ENCODE measurements at places on chromosomes 12 and 14. TPM values are rescaled to one million over a fixed set of nuclear protein-coding genes. Genes with fewer than 3 reads are reported as not detected.

Gene CLEC1A
- 37.5 TPM for total RNA-seq

Gene PZP
- not detected for total RNA-seq

Gene TSHR
- total RNA-seq: 0.22 TPM

Gene AHNAK2
- total RNA-seq: 363 TPM

Gene FGD4
- 89.9 TPM for total RNA-seq

Gene ZNF605
- total RNA-seq: 11.3 TPM

Gene RAD9B
- 0.11 TPM for total RNA-seq

Gene SIX4
- 2.7 TPM for total RNA-seq

Gene KRT2
- not detected for total RNA-seq

Gene C14orf132
- total RNA-seq: 0.11 TPM

Gene ADAMTS20
- not detected for total RNA-seq

Gene INHBE
- not detected for total RNA-seq

Gene NPAS3
- 1.6 TPM for total RNA-seq

Gene CCDC63
- 0.11 TPM for total RNA-seq

Gene GCH1
- under 0.01 TPM for total RNA-seq

Gene KRT82
- total RNA-seq: not detected

Gene TAS2R7
- not detected for total RNA-seq

Gene IRAK4
- total RNA-seq: 23.9 TPM

Gene COX8C
- 0.39 TPM for total RNA-seq

Gene SLC6A13
- total RNA-seq: not detected

Gene GAS2L3
- 2.7 TPM for total RNA-seq

Gene LGR5
- total RNA-seq: 7.5 TPM

Gene KRR1
- 27.4 TPM for total RNA-seq

Gene CHGA
- total RNA-seq: not detected

Gene LPAR5
- 5.1 TPM for total RNA-seq

Gene KCNMB4
- 9.7 TPM for total RNA-seq

Gene ARHGDIB
- 223 TPM for total RNA-seq

Gene A2M
- total RNA-seq: not detected

Gene OSGEP
- total RNA-seq: 27.9 TPM

Gene KRT77
- total RNA-seq: not detected

Gene SCN8A
- 0.39 TPM for total RNA-seq

Gene AP5M1
- total RNA-seq: 19.2 TPM

Gene GALNT9
- total RNA-seq: not detected

Gene SERPINA5
- total RNA-seq: not detected

Gene FAM90A1
- total RNA-seq: 0.11 TPM

Gene MAPKAPK5
- 34.2 TPM for total RNA-seq

Gene BCAT1
- total RNA-seq: 150 TPM

Gene MYBPC1
- not detected for total RNA-seq

Gene C12orf50
- not detected for total RNA-seq

Gene KLRF1
- not detected for total RNA-seq

Gene RFX4
- total RNA-seq: not detected

Gene CTSG
- not detected for total RNA-seq

Gene TAS2R42
- not detected for total RNA-seq

Gene KRT83
- total RNA-seq: not detected

Gene GLIPR1L1
- total RNA-seq: 0.79 TPM

Gene RPS6KL1
- total RNA-seq: 2.1 TPM

Gene LIN52
- 5.9 TPM for total RNA-seq

Gene PIP4P1
- 18.8 TPM for total RNA-seq
